ENCODE measurements at places on chromosomes 4 and X.

DNA sequence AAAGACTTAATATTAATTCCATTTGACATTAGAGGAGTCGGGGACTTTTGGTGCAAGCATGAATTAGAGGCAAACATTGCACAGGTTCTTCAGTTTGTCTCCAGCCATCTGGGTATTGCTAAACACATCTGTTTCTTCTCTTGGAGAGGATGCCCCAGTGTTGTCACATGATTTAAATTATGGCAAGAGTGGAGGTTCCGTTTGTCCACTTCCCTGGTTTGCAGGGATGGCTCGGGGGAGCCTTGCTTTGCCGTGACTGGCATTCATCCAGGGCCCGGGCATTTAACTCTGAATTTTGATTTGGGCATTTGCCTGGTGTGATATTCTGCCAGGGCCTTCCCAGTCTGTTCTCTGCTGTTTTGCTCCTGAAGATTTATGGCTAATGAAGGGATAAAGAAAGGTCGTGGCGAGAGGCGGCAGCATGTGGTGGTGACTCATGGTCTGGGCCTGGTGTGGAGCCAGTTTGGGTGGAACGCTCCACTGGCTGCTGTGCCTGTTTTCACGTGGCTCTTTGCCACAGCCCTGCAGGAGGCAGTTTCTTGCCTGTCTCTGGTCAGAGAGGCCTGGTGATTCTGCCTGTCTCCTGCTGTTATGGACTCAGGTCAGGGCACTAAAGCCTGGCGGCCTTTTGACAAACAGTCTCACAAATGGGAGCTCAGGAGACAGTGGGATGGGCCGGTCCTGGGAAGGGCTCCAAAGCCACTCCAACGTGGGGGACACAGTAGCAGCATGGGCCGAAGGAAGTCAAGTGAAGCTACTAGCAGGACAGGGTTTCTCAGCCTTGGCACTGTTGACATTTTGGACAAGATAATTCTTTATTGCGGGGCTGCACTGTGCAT is 99.4 kb upstream of the PGRMC2 start:
- no peak for DNase-seq

DNA sequence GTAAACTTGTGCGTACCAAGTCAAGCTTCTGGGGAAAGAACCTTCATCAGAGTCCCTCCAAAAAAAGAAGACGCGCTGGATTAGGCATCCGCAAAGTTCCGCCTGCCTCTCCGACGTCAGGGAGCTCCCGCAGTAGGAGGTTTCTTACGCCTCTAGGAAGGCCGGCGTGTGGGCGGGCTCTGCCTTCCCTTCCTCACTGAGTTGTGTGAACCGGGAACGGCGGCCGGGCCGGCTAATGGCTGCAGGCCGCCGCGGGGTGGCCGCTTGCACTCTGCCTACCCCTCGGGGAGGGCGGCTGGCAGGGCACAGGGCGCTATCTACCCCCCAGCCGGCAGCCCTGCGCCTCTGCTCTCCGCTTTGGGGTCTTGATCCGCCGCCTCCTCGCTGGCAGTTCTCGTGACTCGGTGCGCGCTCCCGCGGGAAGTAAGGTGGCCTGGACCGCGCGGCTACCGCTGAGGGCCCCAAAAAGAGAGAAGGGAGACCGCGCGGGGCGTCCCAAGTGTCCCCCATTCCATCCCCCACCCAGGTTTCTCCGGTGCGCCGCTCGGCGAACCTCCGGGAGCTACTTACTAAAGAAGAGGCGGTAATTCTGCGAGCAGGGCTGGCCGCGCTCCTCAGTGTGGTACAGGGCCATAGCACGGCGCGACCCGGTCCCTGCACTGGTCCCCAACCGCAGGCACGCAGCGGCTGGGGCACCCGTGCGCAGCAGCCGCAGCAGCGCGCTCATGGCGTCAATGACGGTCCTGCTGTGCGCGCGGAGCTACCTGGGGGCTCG is at the start of gene PPA2:
TSS of gene PPA2 (minus strand) at position 739 of the 775 bp plus-strand sequence. CDS start at position 727, 12 bp downstream.
- peak; percentile 67 for DNase-seq

- no peak for DNase-seq
Observed at GRCh38 chr4:157314906-157315305, 94.4 kb downstream of the GRIA2 start.

GRCh38 chrX:150694738-150695410 is 1.7 kb downstream of the MTMR1 start:
- no peak for DNase-seq

DNA sequence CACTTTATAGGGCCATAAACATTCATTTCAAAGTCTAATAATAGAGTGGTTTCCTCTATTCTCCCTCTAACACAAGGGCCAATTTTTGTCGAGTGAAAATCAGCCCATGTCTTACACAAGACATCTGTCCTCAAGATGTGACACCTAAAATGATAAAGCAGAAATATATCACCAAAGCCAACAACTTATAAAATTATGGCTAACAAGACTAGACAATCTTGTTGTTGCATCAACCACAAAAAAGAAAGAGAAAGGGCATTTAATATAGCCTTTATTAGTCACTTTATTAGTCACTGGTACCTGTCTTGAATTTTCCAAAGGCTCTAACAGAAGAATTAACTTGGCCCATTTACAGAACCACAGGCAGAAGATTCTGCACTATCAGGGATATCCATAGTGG is 161.6 kb downstream of the SMIM20 start:
- DNase-seq: no peak

DNA sequence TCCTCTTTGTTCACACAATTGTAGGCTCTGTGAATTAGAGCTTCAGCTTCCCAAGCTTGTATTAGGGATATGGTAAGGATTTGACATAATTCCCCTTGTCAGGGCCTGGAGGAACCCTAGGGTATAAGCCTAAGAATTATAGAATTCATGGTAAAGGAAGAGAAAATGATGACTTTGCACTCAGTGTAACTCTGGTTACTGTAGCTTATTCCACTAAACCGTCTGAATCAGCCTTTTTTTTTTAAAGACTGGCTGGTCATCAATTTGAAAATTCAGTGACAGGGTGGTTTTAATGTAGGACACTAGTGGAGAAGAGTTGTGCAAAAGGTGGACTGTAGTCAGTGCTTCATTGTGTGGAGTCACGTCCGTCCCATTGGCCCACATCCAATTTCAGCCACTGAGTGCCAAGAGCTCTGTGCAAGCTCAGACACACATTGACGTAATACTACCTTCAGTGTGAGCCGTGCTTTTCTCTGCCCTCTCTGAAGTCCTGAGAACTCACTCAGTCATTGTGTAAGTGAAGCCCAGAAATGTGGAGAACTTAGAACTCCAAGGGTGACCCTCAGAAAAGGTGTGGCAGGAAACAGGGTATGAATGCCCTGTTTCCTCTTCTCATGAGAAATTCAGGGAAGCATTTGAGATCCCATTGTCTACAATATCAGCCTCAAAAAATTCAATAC is 449.8 kb downstream of the C4orf33 start:
- DNase-seq: no peak

DNA sequence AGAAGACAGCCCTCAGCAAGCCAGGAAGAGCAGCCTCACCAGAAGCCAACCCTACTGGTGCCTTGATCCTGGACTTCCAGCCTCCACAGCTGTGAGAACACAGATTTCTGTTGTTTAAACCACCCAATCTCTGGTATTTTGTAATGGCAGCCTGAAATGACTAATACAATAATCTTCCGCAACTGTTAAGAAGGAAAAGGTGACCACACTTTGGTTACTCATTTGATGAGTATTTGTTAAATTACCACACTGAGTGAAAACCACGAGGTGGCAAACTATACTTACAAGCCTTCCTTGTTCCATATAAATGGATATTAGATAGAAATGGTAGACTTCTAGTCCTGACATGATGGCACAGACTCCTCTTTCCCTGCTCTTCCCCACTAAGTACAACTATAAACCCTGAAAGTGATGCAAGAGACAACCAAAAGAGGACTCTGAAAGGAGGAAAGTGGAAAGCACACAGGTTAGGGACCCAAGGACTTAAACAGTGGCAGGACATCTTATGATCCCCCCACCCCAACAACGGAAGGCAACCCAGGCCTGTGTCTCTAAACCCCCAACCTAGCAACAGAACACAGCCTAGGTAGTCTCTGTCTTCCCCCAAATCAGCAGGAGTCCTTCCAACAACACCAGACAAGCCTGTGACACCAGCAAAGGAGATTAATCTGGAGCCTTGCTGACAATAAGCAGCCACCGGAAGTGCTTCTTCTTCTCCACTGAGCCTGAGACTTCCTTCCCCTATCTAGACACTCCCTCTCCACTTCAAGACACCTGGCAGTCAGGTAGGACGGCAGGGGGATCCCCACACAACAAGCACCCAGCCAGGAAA is 12.3 kb downstream of the ZNF182 start:
- no peak for DNase-seq

All from GM19239 (cell line).